H9 (cell line): ENCODE measurements at places on chromosomes 3 and 15.

GRCh38 chr3:62261121-62261520 lies 112.2 kb downstream of the FEZF2 start:
- peaks cover 3% of the 10 kb centered on the region; the same call in 1 of the 3 replicates for H3K36me3 ChIP-seq
- H3K27ac ChIP-seq: no peak overlapping the region

GRCh38 chr3:56357266-56357665 lies 111.0 kb downstream of the ERC2 start:
- H3K36me3 ChIP-seq: peaks cover 2% of the 10 kb centered on the region; the same call in 1 of the 2 replicates
- H3K4me1 ChIP-seq: no peaks in the 10 kb centered on the region; the same call in 1 of the 2 replicates
- no peaks in the 10 kb centered on the region for H3K27me3 ChIP-seq
- no peak overlapping the region for H3K4me3 ChIP-seq

GRCh38 chr3:186598794-186599141 lies 14.1 kb upstream of the AHSG start:
- no peaks in the 10 kb centered on the region for H3K36me3 ChIP-seq
- H3K27me3 ChIP-seq: no peaks in the 10 kb centered on the region
- H3K4me1 ChIP-seq: no peaks in the 10 kb centered on the region
- H3K27ac ChIP-seq: no peak overlapping the region
- no peak overlapping the region for H3K4me3 ChIP-seq
- no peak for DNase-seq

GRCh38 chr15:58544756-58545155 lies 113.0 kb downstream of the LIPC start:
- H3K4me3 ChIP-seq: no peak overlapping the region
- no peak for DNase-seq
- H3K27ac ChIP-seq: no peak overlapping the region
- no peaks in the 10 kb centered on the region for H3K4me1 ChIP-seq

DNA sequence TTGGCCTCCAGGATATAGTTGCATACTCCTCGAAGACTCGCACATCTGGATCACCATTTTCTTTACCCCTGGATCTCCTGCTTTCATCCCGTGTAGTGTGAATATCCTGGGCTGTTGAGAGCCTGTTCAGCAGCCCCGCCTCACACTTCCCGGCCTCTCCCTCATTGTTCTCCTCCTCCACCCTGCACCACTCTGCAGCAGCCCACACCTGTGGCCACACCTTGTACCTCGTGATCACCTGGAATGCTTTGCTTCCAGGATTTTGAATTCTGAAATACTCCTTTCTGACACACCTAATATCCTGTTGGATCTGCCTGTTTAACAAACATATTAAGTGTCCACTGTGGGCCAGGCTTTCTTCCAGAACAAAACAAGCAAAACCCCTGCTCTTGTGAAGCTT lies 14.4 kb downstream of the ABHD17C start:
- DNase-seq: no peak
- peaks cover 5% of the 10 kb centered on the region; the same call in 1 of the 2 replicates for H3K36me3 ChIP-seq
- no peaks in the 10 kb centered on the region for H3K27me3 ChIP-seq
- no peak overlapping the region for H3K4me3 ChIP-seq
- peaks cover 9% of the 10 kb centered on the region; the same call in 1 of the 2 replicates for H3K4me1 ChIP-seq

DNA sequence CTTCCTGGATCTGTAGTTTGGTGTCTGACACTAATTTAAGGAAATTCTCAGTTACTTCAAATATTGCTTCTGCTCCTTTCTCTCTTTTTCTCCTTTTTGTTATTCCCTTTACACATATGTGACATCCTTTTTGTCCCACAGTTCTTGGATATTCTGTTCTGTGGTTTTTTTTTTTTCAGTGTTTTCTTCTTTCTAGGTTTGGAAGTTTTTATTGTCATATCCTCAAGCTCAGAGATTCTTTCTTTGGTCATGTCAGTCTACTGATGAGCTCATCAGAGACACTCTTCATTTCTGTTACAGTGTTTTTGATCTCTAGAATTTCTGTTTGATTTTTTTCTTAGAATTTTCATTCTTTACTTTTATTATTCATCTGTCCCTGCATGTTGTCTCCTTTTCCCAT lies 140.5 kb downstream of the SPATA16 start:
- DNase-seq: no peak
- no peaks in the 10 kb centered on the region for H3K27me3 ChIP-seq
- no peak overlapping the region for H3K27ac ChIP-seq
- no peaks in the 10 kb centered on the region; the same call in 1 of the 2 replicates for H3K4me1 ChIP-seq
- H3K4me3 ChIP-seq: no peak overlapping the region

DNA sequence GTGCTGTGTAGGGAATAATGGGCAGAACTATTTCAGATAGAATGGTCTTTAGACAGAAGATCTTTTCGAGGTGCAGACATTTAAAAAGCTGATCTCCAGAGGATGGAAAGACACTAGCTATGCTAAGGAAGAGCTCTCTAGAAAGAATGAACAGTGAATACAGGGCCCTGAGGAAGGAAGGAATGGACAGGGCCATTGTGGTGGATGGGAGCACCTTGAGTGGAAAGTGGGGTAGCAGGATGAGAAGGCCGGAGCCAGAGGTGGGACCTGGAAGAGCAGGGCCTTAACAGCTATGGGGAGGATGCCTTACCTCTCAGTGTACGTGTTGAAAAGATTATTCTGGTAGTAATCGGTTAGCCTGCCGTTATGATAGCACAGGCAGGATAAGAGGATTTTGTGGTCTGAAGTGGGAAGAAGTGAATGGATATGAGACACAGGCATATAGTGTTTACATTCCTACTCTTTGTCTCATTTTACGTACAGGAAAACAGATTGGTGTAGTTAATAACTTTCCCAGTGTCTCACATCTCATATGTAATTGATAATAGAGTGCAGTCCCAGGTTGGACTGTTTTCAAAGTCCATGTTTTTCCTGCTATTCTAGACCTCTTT lies 172.4 kb downstream of the KLHL25 start:
- no peaks in the 10 kb centered on the region for H3K27me3 ChIP-seq
- peaks cover 10% of the 10 kb centered on the region; the same call in 1 of the 2 replicates for H3K4me1 ChIP-seq
- no peaks in the 10 kb centered on the region for H3K36me3 ChIP-seq

- no peaks in the 10 kb centered on the region for H3K36me3 ChIP-seq
- H3K27me3 ChIP-seq: no peaks in the 10 kb centered on the region
- peaks cover 5% of the 10 kb centered on the region; the same call in 1 of the 2 replicates for H3K4me1 ChIP-seq
- no peak overlapping the region for H3K27ac ChIP-seq
These were observed 353.4 kb upstream of the TBL1XR1 start for GRCh38 chr3:177550667-177551066.

GRCh38 chr15:99176757-99177156 lies 71.9 kb downstream of the SYNM start:
- no peak overlapping the region for H3K4me3 ChIP-seq
- H3K4me1 ChIP-seq: peaks cover 4% of the 10 kb centered on the region; the same call in 1 of the 2 replicates
- no peak overlapping the region for H3K27ac ChIP-seq
- no peak for DNase-seq
- peaks cover 5% of the 10 kb centered on the region; the same call in 1 of the 2 replicates for H3K36me3 ChIP-seq
- no peaks in the 10 kb centered on the region for H3K27me3 ChIP-seq

DNA sequence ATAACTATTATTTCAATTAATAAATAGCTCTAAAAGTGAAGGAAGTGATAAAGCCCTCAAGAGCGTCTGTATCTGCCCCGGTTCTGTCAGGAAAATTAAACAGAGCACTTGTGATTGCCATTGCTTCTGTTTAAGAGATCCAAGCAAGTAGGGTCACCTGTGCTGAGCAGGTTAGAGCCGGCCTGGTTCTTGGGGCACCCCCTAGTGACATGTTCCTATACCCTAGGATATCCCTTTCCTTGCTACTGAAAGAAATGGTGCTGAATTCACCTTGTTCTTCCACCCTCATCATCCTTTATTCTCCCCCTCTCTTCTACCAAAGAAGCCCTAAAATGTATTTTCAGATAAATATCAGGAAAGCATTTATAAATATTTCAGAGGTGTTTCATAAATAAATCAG lies 323.5 kb downstream of the RORA start:
- peak; percentile 45 for DNase-seq
- H3K36me3 ChIP-seq: no peaks in the 10 kb centered on the region
- H3K27ac ChIP-seq: no peak overlapping the region
- H3K4me3 ChIP-seq: no peak overlapping the region

- no peaks in the 10 kb centered on the region for H3K36me3 ChIP-seq
- no peak for DNase-seq
- H3K27ac ChIP-seq: no peak overlapping the region
- H3K4me3 ChIP-seq: no peak overlapping the region
- no peaks in the 10 kb centered on the region for H3K4me1 ChIP-seq
- H3K27me3 ChIP-seq: no peaks in the 10 kb centered on the region
These were observed 39.5 kb upstream of the PRR23E start for GRCh38 chr3:127153506-127153815.
